Dermis microvascular lymphatic vessel endothelial cell (primary cell): ENCODE measurements at places on chromosomes 4 and X.
A peak's percentile ranks its signal among the peaks of the same experiment; 100 is the strongest.

GRCh38 chr4:111649308-111649707 lies 495.9 kb upstream of the FAM241A start:
- DNase-seq = no peak

GRCh38 chr4:159016593-159017024 lies 86.3 kb upstream of the RAPGEF2 start:
- no peak for DNase-seq

DNA sequence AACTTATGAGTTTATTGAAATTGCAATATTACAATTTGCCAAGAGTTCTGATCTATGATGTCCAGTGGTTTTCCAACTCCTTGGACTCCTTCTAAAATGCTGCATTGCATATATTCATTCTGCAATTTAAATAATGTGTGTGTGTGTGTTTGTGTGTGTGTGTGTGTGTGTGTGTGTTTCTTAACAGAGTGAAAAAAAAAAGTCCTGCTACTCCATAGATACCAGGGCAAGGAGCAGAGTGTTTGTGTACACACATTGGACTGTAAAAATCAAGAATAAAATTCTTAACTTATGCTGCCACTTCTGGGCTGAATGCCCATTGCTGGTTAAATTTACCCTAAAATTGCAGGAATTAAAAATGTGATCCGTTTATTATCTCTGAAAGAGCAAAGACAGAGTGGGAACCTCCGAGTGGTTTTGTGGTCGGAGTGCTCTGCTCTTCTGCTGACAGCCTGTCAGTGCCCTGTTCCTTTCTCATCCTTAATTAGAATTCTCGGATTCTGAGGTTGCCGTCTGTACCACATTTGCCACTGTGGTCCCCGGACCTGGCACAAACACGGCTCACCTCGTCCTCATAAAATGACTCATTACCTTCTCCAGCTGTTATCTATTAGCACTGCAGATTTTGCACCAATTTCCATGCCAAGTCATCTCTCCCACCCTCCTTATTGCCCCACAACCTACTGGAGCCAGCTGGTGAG lies 355.5 kb downstream of the KCNIP4 start:
- DNase-seq = no peak

GRCh38 chr4:72186714-72187113 lies 154.9 kb downstream of the NPFFR2 start:
- DNase-seq = no peak

DNA sequence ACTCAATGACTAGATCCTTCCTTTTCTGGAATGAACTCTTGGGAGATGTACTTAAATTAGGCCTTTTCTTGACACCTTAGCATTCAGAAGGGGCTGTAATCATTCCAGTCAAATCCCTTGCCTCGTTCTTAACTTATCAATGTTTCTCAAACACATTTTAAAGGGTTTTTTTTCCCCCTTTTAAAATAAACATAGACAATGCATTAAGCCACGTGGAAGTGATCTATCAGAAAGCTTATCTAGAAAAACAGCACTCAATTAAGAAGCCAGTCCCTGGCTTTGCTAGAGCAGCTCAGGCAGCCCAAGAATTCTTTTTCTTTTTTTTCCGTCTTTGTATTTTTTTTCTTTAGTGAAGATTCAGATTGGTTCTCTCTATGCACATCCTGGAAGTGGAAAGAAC lies 118.2 kb downstream of the PCDH7 start:
- DNase-seq = no peak

- DNase-seq = no peak
These were observed 702.4 kb upstream of the EPHA5 start for GRCh38 chr4:66372706-66373105.

DNA sequence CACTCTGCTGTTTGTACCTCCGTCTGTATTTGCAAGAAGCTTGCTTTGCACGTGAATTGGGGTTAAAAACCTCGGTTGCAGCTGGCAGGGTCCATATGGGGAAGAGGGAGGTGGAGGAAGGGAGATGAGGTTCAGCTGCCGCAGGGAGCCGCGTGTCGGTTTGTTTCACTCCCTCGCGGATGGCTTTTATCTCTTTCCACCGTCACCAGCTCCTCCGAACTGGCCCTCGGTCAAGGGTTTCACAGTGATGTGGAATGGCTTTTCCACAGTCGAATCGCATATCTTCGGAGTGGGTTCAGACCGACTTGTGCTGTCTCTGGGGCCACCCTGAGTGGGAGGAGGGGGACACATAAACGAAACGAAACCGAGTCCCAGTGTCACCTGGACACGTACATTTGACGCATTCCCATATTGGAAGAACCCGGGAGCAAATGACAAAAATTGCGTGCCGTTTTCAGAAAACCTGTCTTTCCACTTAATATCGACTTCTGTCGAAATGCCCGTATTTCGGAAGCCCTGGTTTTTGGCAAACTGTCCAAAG lies 929 bp downstream of the ZBTB33 start:
- DNase-seq = peak; percentile 28

- no peak for DNase-seq
These were observed 49.4 kb downstream of the LPAR4 start for GRCh38 chrX:78796916-78797315.

DNA sequence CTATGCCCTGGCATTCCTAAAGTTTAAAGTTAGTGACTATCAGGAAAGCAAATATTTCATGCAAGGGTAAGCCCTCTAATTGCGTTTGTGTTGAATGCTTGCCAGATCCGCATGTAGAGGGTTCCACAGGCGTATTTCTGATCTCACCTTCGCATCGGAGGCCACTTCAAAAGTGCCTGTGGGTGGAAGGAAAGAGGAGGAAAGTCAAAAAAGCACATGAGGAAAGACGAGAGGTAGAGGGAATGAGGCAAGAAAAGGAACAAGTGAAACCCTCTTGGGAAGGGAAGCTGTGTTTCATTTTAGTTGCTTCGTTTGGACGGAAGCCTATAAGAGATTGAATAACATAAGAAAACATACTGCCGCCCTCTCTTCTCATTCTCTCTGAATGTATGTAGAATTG lies 628.8 kb downstream of the SPRY1 start:
- no peak for DNase-seq

- no peak for DNase-seq
These were observed 82.1 kb upstream of the GPC4 start for GRCh38 chrX:133497356-133497755.

DNA sequence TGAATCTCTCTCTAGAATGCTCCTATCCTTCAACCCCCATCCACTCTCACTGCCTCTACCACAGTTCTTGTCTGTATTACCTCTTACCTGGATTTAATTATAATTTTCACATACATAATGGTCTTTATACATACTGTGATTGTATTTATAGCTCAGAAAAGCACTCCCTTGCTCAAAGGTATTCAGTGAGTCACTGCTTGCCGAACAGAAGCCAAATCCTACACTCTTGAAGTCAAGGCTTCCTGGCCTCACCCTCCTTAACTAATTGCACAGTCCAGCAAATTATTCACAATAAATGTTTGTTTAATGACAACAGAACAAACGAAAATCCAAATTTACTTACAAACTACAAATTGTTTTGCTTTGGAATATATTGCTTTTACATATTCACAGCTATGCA lies 159.5 kb downstream of the KLHL13 start:
- no peak for DNase-seq

GRCh38 chrX:8042304-8042703 lies 115.1 kb upstream of the PNPLA4 start:
- no peak for DNase-seq

DNA sequence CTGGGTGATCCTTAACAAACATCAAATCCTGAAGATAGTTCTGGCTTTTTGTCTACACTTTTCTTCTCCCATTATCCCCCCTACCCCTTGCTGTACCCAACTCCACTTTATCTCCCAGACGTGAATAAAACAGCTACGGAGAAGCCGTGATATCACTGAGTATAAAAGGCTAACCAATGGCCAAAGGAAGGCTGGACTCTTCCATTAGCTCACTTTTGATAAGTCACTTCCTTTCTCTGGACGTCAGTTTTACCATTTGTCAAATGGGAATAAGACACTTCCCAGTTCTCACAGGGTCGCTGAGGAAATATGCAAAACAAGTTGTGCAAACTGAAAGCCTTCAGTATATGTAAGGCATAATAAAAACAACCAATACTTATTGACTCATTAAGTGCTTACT lies 38.6 kb upstream of the EDA2R start:
- no peak for DNase-seq

DNA sequence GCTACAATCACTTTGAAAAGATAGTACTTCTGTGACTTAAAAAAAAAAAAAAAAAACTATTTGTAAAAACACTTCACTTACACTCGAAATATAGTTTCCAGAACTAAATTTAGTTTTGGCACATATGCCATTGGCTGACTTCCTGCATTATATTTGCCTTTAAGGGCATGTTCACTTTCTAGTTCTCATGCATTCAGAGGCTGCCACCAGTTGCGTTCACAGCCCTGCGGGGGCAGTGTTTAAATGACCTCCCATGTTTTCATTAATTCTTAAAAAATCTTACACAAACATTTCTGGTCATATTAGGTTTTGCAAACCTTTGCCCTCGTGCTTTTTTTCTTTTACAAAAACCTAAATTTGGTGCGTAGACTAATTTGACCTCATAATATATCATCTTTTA lies 12.4 kb upstream of the ARHGAP6 start:
- DNase-seq = no peak

GRCh38 chr4:4864940-4865704 lies 5.7 kb downstream of the MSX1 start:
- DNase-seq = no peak

DNA sequence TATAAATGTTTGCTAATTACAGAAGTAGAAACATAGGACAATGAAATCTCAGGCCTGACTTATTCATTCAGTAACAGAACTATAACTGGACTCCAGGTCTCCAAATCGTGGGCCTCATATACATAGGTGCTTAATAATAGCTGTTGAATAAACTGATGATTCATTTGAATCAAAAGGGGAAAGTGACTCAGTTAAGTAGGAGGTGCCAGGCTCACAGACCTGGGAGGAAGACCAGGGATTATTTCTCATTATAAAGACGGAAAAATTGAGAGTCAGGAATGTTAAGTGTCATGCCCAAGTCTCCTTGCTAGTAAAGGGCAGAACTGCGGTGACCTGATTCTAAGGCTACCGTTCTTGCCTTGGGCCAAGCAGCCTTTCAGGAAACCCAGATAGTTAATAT lies 131.5 kb downstream of the HS3ST1 start:
- peak; percentile 37 for DNase-seq

GRCh38 chrX:68829582-68830418 lies 979 bp downstream of the EFNB1 start:
- peak; percentile 44 for DNase-seq

DNA sequence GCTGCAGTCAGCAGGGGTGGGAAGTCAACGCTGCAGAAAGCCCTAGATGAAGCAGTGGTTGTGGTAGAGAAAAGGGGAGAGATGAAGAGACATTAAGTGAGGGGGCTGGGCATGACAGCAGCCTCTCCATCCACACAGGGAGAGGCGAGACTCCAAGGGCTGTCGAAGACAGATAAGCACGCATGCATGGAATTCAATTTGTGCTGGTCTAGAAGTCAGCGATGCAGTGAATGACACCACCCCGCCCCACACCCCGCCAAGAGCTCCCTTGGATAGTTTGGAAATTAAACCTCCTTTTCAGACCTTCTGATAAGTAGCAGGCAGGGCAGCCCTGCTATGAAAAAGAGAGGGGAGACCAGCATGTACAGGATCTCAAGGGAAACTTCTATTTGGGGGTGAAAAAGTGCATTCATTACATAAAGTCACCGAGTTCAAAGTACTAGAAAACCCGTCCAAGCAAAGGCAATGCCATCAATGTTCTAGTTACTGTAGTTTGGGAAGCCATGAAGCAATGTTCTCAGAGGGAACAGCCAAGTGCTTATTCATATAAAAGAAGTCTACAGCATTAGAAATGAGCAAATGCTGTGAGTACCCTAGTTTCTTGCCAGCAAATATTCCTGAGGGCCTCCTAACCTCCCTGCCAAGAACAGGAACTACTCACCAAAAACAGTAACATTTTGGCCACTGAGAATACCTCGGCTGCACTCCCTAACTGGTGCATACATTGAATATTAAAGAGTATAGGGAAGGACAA lies 152.3 kb upstream of the ANXA10 start:
- DNase-seq = no peak

DNA sequence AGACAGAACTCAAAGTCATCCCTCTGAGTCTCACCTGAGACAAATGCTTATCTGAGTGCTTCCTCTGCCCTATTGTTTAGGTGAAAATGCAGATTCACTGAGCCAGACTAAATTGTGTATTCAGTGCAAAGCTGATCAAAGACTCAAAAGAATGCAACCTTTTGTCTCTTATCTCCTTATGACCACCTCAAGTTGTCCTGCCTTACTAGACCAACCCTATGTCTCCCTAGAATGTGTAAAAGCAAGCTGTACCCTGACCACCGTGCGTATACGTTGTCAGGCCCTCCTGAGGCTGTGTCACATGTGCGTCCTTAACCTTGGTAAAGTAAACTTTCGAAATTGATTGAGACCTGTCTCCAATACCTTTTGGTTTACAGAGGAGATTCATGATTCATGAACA lies 63.6 kb upstream of the SH3RF1 start:
- no peak for DNase-seq

DNA sequence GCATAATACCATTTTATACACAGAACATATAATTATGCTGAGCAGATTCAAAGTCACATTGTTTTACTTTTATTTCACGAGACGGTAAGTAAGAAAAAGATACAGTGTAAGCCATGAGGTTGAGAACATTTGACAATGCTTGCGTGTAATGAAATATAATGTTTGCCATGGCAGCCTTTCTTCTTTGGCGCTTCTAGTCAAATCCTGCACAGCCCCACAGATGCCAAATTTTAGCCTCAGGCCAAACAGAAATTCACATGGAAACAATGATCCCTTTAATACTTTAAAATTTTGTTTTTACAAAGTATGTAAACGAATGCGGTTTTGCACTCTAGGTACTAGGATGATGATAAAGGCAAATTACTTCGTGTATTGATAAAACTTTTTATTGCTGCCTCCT lies 502.7 kb upstream of the SMIM31 start:
- DNase-seq = no peak

- no peak for DNase-seq
These were observed 25.8 kb downstream of the ANXA10 start for GRCh38 chr4:168118116-168118655.

DNA sequence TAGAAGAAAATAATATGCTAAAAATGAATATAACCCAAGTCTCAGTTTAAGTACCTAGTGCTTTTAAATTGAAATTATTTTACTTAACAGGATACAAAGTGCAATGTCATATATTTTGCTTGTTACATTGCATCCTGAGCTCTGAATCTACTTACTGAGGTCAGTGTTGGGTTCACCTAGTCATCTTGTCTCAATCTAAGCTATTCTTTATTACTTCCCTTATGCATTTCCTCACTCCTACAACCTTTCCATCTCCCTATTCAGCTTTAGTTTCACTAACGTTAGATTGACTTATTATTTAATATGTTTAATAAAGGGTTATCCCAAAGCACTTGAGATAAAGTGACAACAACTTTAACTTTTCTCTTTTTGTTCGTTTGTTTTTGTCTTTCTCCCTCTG lies 483.7 kb downstream of the FSTL5 start:
- no peak for DNase-seq

DNA sequence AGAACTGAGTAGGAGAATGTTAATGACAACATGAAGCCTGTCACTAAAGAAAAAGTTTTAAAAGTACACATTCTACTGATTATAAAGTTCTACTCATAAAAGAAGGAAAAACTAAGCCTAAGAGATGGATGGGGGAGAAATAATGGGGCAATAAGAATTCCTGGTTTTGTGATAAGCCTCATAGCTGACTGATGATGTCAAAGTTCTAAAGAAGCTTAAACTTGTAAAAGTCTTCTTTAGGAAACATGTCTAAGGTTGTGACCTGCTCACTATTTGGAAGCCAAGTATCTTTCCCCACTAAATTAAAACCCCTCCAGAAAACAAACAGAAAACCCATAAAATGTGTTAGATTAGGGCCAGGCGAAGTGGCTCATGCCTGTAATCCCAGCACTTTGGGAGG lies 232.9 kb upstream of the GIMD1 start:
- DNase-seq = no peak
